ENCODE measurements at places on chromosomes 1 and 21.

DNA sequence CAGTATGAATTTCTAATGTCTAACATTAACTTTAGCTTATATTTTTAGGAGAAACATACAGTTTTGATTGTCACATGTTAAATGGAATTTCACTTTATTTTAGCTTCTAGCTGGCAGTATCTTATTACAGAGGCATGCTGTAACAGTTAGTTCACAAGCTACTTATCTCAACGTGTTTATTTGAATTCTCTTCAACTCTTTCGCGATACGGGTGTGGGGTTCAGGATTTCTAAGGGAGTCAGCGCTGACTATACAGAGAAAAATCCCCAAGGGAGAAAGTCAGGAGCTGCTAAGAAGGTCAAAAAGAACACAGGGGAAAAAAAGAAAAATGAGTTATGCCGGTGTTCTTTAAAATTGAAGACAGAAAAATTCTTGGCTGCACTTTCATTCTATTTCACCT lies 296.2 kb downstream of the VAV3 start:
- DNase-seq: no peak

- DNase-seq: no peak
Measured at GRCh38 chr1:175978476-175978875, 228.6 kb downstream of the COP1 start.

DNA sequence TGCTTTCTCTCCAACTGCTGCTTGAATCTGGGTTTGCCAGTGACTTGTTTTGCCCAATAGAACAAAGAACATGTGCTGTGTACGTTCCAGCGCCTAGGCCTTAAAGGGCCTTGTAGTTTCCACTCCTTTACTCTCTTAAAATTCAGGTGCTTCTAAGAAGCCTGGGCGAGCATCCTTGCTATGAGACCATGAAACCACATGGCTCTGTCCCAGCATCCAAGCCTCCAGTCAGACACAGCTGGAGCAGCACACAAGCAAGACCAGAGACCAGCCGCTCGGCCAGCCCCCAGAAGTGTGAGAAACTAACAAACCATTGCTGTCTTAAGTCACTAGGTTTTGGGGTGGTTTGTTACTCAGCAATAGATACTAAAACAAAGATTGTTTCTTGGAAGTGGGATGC lies 15.1 kb downstream of the PLEKHO1 start:
- DNase-seq: no peak

- DNase-seq: no peak
Measured at GRCh38 chr1:69569175-69569541, 1.4 kb downstream of the LRRC7 start.

GRCh38 chr1:157415661-157416060 lies 136.7 kb downstream of the FCRL5 start:
- no peak for DNase-seq

- peak; percentile 75 for DNase-seq
Measured at GRCh38 chr1:183023601-183024316, 539 bp downstream of the LAMC1 start.

GRCh38 chr1:111446967-111447892 lies 1.8 kb downstream of the WDR77 start:
- no peak for DNase-seq

- DNase-seq: no peak
Measured at GRCh38 chr1:95127380-95127779, 10.2 kb downstream of the TLCD4 start.

GRCh38 chr1:59314776-59315528 lies 18.1 kb downstream of the FGGY start:
- DNase-seq: no peak

DNA sequence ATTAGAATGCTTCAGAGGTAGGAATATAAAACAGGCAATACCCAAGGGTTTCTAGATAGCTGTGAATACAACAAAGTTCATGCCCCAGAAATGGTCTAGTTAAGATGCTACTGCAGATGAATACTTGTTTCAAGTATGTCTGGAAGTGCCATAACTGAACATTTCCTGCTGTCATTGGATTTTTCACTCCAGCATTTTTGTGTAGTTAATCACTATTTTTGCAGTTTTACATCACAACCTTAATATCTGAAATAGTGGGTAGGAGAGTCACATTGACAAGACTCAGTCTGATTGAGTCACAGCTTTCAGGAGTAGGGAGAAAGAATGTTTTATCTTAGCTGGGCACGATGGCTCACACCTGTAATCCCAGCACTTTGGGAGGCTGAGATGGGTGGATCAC lies 126.4 kb upstream of the C1orf21 start:
- no peak for DNase-seq

DNA sequence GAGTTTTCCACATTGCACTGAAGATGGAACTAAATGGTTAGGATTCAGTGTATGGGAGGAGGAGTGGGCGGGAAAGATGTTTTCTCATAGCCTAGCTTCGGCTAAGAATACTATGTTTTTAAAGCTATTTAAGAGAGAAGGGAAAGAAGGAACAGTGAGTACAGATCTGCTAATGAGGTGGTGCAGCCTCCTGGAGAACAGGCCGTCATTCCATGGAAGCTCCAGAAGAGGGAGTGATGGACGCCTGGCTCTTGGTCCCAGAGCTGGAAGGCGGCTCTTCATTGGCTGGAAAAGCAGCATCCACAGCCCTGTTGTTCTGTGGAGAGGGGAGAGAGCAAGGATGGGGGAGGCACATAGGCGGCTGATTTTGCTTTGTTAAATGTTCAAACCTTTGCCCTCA lies 6.9 kb downstream of the CAMK1G start:
- no peak for DNase-seq

DNA sequence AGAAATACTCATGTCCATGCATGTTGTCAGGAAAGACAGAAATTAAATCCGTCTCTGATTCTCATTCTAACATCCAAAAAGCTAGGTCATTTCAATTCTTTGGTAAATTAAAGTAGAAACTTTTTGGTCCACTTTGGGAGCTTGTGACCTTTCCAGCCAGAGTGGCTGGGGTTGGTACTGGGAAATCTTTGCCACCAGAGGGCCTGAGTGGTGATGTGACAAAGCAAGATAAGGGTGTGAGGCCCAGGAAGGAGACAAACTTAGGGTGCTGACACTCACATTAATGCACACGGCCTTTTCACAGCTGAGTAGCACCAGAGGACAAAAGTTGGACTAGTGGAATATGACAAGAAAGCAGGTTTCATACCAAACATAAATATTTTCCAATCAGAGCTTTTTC lies 144.3 kb downstream of the DNM3 start:
- no peak for DNase-seq

GRCh38 chr1:107640207-107640606 lies 324.8 kb downstream of the VAV3 start:
- no peak for DNase-seq

GRCh38 chr21:14452031-14452726 lies 69.2 kb upstream of the HSPA13 start:
- no peak for DNase-seq

- no peak for DNase-seq
Measured at GRCh38 chr1:25485536-25486411, 55.1 kb downstream of the MACO1 start.
